ENCODE measurements at places on chromosomes 5 and 9.
A peak's percentile ranks its signal among the peaks of the same experiment; 100 is the strongest.

GRCh38 chr5:112208699-112209615 lies 210.1 kb downstream of the EPB41L4A start:
- no peak for DNase-seq

- DNase-seq, result no peak
These were observed 342.5 kb upstream of the ACTBL2 start for GRCh38 chr5:57825031-57825686.

- no peak for DNase-seq
These were observed 39.1 kb downstream of the ANGPTL2 start for GRCh38 chr9:127083138-127083980.

GRCh38 chr5:144395704-144396103 lies 225.0 kb downstream of the KCTD16 start:
- no peak for DNase-seq

- no peak for DNase-seq
These were observed 522.7 kb downstream of the HTR1A start for GRCh38 chr5:63439537-63439936.

- no peak for DNase-seq
These were observed 521.4 kb downstream of the PRR16 start for GRCh38 chr5:120985526-120985925.

- no peak for DNase-seq
These were observed 15.8 kb upstream of the MYORG start for GRCh38 chr9:34392511-34392910.

DNA sequence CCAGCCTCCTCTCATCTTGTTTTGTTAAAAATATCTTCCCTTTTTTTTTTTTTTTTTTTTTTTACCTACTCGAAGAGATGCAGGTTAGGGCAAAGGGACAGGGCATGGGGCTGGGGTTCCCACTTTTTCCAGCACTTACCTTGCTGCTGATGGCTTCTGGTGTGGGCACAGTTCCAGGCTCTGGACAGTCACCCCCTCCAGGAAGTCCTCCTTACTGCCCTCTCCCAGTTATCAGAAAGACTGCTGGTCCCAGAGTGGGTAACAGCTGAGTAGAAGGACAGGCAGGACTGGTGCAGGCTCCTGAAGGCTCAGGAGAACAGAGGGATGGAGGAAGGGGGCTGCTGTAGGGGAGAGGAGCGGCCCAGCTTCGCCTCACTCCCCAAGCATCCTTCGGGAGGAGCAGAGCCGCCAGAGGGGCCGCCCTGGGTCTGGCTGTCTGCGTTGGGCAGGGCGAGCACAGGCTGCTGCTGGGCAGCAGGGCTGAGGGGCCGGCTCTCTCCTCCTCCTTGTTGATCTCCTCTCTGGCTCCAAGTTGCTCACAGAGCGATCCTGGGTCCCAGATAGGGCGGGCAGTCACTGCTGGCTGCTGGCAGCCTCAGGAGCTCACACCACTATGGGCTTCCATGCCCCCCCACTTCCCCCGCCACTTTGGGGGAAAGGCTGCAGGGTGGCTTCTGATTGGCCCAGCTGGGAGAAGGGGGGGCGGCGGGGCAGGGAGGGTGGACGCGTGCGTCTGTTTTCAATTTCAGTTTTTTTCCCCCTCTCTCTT lies at the start of gene PDGFRB:
TSS of gene PDGFRB (minus strand) at position 588 of the 769 bp plus-strand sequence. CDS start 18,798 bp downstream, outside the sequence.
- DNase-seq, result peak; percentile 39

DNA sequence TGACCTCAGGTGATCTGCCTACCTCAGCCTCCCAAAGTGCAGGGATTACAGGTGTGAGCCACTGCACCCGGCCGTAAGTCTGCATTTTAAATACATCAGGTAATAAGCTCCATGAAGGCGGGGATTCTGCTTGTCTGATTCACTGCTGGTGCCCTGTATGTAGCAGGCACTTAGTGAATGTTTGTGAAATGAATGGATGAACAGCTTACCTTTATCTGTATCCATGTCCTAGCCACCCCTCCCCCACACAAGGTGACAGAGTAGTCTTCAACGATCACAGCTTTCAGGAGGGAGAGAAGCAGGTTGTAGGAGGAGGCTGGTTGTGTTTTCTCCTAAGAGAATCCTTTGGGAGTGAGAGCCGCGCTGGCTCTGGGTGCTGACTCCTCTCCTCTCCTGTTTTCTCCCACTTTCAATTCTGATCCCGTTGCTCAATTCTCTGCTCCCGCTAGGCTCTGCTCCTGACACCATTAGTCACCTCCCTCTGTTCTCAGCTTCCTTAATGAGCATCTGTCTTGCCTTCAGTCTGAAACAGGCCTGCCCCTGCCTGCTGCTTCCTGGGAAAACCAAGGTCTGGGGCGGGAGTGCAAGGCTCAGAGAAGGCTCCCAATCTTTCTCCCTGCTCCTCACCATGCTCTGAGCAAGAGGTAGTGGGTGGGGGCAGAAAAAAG lies 88.8 kb upstream of the CTNNA1 start:
- DNase-seq, result no peak

DNA sequence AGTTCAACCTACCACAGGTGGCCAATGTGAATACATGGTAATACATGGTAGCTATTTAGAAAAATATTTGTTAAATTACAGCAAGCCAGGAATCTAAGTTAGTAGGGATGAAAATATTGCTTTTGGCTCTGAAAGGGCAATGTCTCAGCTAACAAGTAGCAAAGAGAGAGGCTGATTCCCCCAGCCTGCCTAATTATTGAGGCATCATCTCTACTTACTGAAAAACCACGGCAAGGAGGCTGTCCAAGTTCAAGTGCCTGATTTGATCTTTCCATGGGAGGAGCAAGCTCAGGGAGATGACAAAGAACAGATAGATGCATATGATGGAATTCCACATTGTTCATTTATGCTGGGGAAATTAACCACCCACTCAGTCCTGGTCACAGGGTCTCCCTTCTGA lies 28.7 kb upstream of the UBTD2 start:
- no peak for DNase-seq

DNA sequence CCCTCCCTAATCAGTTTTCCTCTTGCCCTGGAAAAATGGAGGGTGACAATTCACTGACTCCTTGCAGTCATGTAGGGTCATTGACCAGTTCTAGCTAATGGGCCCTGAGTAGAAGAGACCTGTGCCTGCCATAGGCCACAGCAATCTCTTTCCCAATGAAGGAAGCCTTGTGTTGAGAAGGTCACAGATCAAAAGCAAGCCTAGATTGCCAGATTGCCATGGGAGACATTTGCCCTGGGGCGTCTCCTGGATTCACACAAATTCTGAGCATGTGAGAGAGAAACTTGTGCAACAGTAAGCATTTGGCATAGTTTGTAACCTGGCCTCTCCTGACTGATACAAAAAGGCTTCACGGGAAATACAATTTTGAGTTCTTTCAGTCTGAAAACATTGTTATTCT lies 148.0 kb downstream of the NUDT12 start:
- no peak for DNase-seq

GRCh38 chr5:153347611-153348010 lies 142.9 kb upstream of the GRIA1 start:
- DNase-seq, result no peak

DNA sequence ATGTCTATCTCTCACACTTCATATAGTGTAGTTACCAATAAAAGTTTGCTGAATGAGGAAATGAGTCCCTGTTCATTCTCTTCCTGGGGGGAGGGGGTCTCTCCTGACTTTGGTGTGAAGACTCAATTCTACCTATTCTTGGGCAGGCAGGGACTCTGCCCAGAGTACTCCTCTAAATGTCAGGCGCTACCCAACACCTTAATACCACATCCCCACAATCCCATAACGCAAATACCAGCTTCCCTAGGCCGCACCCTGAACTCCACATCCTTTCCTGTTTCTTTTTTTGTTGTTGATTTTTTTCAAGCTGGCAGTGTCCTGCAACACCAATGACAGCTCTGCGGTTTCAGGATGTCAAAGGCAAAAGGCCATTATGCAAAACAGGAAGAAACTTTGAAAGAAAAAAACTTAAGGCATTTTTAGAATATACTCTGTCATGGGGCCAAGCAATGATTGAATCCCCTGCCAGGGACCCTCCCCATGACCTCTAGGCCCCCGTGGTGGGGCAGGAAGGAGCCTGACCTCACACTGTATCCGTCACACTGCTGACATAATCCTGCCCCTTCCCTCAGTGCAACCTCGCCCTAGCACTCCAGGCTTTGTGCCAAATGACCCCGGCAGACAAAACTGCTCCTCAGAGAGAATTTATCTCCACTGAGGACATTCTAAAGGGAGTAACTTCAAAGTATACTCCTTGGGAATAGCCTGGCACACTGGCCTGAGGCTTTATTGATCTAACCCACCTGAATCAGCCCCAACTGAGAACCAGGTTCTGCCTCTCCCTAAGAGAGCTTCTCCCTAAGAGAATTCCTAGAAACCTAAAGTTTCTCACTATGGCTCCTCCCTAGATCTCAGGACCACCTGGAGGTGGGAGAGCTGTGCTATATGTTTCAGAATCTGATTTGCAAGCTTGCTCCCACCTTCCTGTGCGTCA lies 8.0 kb downstream of the B4GALT1 start:
- no peak for DNase-seq

DNA sequence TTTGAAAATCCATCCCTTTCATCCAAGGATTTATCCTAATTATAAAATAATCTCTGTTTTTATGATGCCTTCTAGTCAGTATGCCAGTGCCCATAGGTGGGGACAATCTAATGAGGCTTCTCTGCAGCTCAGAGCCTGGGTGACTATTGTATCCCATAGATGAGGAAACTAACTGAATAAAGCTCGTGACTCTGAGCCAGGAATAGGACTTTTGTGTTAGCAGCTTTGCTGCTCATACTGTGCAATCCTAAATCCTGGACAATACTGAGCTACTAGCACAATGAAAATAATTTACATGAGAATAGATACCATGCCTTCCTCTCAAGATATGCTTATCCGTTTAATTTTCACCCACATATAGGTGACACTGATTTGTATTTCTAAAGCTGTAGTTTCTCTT lies 443.0 kb downstream of the PLK2 start:
- no peak for DNase-seq

DNA sequence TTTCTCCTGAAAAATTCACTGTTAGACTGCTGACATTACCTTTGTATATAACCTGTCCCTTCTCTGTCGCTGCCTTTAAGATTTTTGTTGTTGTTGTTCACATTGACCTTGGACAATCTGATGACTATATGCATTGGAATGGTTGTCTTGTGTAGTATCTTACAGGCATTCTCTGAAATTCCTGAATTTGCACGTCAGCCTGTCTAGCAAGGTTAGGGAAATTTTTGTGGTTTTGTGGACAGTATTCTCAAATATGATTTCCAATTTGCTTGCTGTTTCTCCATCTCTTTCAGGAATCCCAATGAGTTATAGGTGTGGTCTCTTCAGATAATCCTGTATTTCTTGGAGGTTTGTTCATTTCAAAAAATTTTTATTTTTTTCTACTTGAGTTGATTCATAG lies 140.8 kb downstream of the PRR16 start:
- no peak for DNase-seq

GRCh38 chr5:87125766-87126165 lies 141.9 kb upstream of the RASA1 start:
- DNase-seq, result no peak
